ENCODE measurements at places on chromosomes 16 and 17.

DNA sequence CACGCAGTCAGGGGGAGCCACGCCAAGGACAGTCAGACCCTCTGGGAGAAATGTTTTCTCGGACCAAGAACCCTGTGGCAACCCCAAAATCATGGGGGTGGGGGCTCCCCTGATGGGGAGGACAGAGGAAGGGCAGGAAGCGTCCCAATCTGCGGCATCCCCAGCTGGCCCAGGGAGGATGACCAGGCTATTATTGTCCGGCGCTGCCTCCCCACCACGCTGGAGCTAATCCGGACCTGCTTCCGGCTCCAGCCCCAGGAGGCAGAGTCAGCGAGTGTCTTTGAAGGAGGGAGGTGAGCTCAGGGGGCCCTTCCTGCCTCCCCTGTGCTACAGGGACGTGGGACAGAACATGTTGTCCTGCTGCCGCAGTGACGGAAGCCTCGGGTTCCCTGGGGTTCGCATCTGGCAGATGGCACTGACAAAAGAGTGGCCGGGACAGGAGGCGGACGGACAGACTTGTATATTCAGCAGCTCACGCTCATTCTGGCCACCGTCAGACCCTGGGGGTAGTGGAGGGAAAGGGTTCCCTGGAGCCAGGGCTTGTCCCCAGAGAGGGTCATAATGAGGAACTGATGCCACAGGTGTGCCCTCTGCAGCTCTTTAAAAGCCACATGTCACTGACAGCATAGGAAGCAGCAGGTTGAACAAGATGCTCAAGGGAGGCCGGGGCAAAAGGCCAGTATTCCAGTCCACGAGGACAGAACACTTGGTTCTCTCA, 54.3 kb upstream of the CDC42EP4 start:
- DNase-seq = no peak

GRCh38 chr16:27216297-27216885, 13.1 kb downstream of the KDM8 start:
- no peak for DNase-seq

DNA sequence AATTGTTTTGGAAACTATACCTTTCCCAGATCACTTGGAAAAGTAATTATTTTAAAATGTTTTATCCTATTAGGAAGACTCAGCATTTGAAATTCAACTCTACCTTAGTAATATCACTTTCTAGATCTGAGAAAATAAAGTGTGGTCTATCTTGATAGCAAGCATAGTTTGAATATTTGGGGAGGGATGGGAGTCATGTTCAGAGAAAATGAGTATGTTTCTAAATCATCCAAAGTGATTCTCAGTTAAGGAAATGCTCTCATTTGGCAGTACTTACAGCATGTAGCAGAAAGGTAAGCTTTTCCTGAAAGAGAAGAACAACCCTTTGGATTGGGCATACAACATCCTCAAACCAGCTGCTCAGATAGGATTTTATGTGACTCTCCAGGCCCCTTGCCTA, 6.9 kb downstream of the C17orf75 start:
- no peak for DNase-seq

DNA sequence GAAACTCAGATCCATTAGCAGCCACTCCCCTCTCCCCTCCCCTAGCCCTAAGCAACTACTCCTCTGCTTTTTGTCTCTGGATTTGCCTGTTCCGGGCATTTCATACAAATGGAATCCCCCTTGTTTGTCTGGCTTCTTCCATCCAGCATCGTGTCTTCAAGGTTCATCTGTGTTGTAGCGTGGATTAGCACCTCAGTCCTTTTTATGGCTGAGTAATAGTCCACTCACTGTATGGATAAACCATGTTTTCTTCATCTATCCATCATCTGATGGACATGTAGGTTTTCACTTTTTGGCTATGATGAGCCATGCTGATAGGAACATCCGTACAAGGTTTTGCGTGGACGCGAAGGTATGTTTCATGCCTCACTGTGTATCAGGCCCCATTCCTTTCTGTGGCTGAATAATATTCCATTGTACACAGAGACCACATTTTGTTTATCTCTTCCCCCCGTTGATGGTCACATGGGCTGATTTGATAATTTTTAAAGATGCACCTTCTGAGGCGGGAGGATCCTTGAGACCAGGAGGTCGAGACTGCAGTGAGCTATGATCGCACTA, 8.9 kb upstream of the GSE1 start:
- no peak for DNase-seq

DNA sequence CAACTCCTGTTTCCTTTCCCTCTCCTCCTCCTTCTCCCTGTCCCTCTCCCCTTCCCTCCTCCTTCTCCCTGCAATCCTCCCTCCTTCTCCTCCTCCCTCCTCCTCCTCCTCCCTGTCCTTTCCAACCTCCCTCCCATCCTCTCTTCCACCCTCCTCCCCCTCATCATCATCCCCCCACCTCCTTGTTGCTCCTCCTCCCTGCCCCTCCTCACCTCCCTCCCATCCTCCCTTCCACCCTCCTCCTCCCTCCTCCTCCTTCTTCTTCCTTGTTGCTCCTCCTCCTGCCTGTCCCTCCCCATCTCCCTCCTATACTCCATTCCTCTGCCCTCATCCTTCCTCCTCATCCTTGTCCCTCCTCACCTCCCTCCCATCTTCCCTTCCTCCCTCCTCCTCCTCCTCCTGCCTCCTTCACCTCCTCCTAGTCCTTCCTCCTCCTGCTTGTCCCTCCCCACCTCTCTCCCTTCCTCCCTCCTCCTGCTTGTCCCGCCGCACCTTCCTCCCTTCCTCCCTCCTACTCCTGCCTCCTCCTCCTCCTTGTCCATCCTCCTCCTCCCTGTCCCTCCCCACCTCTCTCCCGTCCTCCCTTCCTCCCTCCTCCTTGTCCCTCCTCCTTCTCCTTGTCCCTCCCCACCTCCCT, 222.5 kb downstream of the IRF8 start:
- DNase-seq = no peak

DNA sequence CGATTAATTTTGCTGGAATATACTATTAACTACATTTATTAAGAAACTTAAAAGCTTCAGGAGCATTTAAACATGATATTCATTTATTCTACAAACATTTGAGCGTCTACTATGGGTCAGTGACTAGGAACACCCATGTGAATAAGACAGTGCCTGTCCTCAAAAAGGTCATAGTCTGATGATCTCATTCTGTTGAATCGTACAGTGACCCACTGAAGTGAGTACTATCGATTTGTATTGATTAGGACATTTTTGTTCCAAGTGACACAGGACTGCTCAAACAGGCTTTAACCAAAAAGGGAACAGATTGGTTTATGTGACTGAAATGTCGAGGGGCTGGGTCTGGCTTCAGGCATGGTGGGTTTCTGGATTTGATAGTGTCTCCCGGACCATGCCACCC, 68.6 kb downstream of the WSB1 start:
- DNase-seq = no peak

DNA sequence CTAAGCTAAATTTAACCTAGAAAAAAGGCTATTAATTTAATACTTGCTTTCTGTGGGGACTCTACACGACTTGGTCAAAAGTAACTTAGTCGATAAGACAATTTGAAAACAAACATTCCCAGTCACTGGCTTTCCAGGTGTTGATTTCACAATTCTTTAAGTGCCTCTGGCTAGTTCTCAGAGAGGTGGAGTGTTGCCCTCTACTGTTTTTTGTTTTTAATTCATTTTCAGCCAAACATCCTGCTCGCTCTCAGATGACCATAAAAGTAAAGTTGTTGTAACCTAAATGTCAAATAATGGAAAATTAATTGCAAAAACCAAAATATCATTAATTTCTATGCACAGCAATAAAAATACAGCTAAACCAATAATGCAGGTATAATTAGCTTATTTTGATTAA, 107.1 kb downstream of the MYO1D start:
- no peak for DNase-seq

DNA sequence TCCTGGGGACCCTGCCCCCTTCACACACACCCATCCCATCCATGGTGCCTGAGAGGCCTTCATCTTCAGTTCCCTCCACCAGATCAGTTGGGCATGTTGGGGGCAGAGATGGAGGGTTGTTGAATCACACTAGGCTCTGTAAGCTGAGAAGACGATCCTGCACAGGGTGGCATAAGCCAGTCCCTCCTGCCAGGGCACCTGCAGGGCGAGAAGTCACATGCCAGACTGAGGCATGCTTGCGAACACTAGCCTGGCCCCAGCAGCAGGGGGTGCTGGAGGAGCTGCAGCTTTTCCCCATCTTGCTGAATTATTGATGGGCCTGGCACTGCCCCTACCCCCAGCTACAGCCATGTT, 6.1 kb upstream of the TBX2 start:
- DNase-seq = no peak

- DNase-seq = no peak
Measured at GRCh38 chr16:57694725-57695679, at the start of gene DRC7. Gene DRC7, plus strand, starts transcription at chr16:57694806. Its CDS starts 3,144 bp downstream, at chr16:57697950.

DNA sequence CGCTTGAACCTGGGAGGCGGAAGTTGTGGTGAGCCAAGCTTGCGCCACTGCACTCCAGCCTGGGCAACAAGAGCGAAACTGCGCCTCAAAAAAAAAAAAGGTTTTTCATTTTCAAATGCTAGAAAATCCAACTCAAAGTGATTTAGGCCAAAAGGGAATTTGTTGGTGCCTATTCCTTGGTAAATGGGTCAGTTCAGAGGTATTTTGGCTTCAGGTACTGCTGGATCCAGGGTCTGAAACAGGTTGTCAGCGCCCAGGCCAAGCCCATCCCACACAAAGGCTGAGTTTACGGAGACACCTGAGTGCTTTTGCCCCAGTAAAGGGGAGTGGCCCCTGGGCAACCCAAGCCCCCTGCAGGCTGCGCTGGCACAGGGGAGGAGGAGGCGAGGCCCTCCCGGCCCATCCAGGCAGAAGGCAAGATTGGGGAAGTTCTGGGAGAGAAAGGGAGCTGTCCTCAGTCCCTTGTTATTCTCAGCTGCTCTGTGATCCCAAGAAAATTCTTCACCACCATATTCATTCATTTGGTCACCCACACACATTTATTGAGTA, 8.5 kb upstream of the JPH3 start:
- no peak for DNase-seq

DNA sequence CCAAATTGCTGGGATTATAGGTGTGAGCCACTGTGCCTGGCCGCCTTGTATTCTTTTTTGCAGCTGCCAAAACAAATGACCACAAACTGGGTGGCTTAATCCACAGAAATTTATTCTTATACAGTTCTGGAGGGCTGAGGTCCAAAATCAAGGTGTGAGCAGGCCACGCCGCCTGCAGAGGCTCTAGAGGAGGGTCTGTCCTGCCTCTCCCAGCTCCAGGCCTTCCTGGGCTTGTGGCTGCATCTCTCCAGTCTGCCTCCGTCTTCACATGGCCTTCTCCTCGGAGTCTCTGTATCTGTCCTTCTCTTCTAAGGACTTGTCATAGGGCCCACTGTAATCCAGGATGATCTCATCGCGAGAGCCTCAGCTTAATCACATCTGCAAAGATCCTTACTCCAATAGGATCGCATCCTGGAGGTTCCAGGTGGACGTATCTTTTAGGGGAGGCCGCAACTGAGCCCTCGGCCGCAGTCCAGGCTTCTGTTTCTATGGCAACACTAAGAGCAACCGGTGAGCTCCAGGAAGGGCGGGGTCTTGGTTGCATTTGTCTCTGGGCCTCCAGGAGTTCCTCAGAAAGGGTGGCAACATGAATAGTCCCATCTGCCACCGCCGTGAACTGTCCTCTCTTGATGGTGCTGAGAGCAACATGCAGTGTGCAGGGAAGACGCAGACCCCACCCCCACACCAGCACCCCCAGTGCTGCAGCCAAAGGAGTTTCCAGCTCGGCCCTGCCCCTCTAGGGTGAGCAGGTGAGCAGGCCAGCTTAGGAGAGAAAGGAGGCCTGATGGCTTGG, 29.5 kb upstream of the CREBBP start:
- no peak for DNase-seq

DNA sequence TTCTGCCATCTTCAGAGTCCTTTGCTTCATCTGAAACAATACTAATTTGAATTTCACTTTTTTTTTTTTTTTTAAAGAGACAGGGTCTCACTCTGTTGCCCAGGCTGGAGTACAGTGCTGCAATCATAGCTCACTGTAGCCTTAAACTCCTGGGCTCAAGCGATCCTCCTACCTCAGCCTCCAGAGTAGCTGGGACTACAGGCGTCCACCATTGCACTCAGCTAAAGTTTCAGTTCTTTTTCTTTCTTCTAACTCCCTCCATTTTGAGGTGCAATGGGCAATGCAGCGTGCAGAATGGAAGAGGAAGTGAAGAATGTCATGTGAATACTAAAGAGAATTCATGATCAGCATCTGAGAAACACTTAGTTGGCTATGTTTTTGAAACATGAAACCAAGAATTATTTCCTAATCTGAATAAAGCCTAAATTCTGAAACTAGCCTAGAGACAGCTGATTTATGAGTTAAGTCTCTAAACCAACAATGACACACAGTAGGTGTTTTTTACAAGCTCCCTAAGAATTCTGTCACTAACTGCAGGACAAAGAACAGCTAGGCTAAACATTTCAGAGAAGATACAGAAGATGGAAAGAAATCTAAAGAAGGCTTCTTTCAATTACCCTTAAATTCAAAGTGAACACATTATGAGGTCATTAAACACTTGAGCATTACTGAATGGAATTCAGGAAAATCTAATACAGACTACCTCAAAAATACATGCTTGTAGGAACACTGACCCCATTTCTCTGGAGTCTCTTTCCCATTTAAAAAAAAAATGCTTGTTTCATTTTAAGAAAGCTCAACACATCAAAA, 21.0 kb downstream of the SNN start:
- DNase-seq = no peak

DNA sequence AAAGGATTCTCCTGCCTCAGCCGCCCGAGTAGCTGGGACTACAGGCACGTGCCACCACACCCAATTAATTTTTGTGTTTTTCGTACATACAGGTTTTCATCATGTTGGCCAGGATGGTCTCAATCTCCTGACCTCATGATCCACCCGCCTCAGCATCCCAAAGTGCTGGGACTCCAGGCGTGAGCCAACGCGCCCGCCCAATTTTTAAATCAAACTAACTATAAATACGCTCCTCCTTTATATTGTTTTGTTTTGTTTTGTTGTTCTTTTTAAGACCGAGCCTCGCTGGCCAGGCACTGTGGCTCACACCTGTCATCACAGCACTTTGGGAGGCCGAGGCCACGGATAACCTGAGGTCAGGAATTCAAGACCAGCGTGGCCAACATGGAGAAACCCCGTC, 1.9 kb upstream of the UTP6 start:
- DNase-seq = no peak

DNA sequence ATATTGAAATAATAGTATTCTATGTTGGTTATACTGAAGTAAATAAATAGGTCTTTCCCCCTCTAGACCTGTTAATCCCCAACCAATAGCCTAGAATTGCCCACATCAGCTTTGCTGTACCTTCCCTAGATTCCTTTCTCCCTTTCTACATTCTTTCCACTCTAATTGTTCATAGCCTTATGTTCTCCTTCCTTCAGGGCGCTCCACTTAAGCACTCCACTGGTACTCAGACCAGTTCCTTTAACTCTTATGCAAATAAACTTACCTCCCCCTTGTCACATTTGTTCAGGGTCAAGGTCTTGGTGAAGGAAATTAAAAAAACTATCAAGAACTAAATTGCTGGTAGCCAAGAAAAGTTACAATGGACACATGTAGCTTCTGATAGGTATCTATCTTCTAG, 294.8 kb downstream of the UTP18 start:
- DNase-seq = no peak

GRCh38 chr16:2388875-2389433, 40.3 kb upstream of the CCNF start:
- DNase-seq = no peak
